ENCODE measurements at places on chromosomes 2 and 18. TPM values are rescaled to one million over a fixed set of nuclear protein-coding genes. Genes with fewer than 3 reads are reported as not detected.

MAP3K19 gene
- not detected for total RNA-seq

DNA sequence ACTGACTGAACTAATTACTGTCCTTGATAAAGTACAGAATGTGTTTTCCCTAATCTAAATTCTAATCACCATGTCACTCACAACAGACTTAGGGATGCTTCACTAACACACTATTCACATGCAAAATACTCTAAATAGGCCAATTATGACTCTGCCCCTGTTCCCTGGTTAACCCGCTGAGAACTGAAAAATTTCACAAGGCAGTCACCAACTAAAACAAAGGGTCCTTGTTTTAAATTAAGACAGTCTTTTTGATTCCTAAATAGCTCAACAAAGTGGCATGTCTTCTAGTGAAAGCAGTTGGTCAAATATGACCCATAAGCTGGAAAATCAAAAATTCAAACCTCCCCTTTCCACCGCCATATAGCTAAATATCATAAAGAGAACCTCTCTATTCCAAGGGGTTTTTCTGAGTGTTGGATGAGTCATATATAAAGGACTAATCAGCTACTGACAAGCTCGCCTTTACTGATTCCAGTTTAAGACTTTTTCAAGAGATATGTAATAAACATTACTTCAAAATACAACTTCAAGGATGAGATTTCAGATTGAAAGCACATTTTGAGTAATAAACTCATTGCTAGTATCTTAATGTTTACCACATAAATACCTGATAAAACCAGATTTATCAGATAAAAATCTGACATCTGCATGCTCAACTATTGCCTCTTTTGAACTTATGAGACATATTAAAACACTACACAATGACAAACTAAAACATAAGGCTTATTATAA, 235.8 kb downstream of the TCF4 start:
- DNase-seq, result no peak
- H3K4me3 ChIP-seq, result no peak overlapping the region
- peaks cover 6% of the 10 kb centered on the region for H3K27me3 ChIP-seq
- no peaks in the 10 kb centered on the region for H3K4me1 ChIP-seq

DNA sequence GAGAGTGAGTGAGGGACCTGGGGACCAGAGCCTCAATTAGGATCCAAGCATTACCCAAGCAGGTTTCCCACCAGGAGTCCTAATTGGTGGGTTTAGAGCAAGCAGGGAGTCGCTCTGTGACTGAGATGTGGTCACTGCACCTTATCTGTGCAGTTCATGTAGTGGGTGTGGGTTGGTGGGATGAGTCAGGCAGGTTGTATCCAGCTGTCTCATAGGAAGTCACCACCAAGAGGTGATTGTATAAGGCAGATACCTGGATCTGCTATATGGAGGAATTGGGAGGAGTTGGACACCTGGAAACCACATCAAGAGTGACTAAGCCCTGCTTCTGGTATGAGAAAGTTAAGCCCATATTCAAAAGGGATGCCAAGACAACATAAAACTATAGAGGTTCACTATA, 106.8 kb downstream of the ARHGAP28 start:
- H3K4me3 ChIP-seq, result no peak overlapping the region
- no peaks in the 10 kb centered on the region for H3K27me3 ChIP-seq
- no peaks in the 10 kb centered on the region for H3K4me1 ChIP-seq
- H3K36me3 ChIP-seq, result no peaks in the 10 kb centered on the region

GRCh38 chr2:64748147-64748546, 94.4 kb upstream of the SERTAD2 start:
- H3K4me1 ChIP-seq, result peaks cover 19% of the 10 kb centered on the region
- H3K36me3 ChIP-seq, result peaks cover 2% of the 10 kb centered on the region
- no peaks in the 10 kb centered on the region for H3K27me3 ChIP-seq
- H3K4me3 ChIP-seq, result no peak overlapping the region
- H3K27ac ChIP-seq, result no peak overlapping the region
- DNase-seq, result no peak

DNA sequence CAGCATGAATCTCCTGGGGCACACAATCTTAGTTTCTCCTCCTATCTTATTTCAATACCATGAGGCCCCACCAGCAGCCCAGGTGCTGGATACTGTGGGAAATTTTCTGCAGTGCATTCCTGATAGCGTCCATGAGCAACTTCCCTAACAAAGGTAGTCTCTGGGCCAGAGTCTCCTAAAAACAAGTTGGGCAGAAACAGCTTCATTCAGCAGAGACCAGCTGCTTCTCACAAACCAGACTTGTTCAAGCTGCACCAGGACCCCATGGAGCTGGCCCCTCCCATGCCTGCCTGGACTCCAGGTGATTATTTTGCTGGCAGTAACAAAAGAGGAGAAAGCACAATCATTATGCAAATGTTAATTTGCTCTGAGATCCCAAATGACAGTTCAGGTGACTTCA, 31.4 kb downstream of the MYO5B start:
- H3K27ac ChIP-seq, result no peak overlapping the region
- no peaks in the 10 kb centered on the region for H3K36me3 ChIP-seq
- no peak overlapping the region for H3K4me3 ChIP-seq
- H3K4me1 ChIP-seq, result no peaks in the 10 kb centered on the region

DNA sequence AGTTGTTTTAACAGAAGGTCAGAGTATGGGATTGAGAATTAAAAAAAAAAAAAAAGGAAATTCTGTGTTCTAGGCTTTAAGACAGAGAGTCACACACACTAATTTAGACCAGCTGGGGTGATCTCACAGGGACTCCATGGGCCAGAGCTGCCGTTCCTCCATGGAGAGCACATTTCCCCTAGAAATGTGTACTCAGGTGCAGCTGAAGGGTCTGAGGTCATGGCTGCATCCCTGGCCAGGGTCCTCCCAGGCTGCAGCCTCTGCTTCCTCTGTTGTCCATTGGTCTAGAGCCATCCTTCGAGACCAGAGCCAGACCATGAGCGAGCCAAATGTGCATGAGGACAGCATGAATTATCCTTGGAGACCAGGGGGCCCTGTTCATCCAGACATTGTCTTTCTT, 190.1 kb upstream of the TNP1 start:
- H3K36me3 ChIP-seq, result no peaks in the 10 kb centered on the region
- no peak overlapping the region for H3K27ac ChIP-seq
- DNase-seq, result no peak
- H3K4me3 ChIP-seq, result no peak overlapping the region

DNA sequence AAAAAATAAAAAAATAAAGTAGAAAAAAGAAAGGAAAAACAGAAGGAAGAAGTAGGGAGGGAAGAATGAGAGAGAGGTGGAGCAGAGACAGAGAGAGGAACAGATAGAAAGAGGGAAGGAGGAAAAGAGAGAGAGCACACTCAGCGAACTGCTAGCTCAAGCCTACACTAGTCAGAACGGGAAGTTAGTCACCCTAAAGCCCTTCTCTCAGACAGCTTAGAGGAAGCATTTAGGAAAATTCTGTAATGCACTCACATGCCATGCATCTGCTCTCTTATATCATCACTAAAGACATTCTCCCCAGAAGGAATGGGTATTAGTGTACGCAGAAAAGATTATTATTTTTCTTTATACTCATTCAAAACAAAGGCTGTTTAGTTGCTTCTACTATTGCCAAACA, 68.1 kb upstream of the SULT1C3 start:
- no peak overlapping the region for H3K27ac ChIP-seq
- H3K4me3 ChIP-seq, result no peak overlapping the region
- H3K27me3 ChIP-seq, result peaks cover 20% of the 10 kb centered on the region
- peaks cover 3% of the 10 kb centered on the region for H3K36me3 ChIP-seq

- H3K27me3 ChIP-seq, result peaks cover 28% of the 10 kb centered on the region
- DNase-seq, result no peak
- no peaks in the 10 kb centered on the region for H3K36me3 ChIP-seq
Measured at GRCh38 chr2:223993634-223994232, 36.5 kb downstream of the MRPL44 start.

DNA sequence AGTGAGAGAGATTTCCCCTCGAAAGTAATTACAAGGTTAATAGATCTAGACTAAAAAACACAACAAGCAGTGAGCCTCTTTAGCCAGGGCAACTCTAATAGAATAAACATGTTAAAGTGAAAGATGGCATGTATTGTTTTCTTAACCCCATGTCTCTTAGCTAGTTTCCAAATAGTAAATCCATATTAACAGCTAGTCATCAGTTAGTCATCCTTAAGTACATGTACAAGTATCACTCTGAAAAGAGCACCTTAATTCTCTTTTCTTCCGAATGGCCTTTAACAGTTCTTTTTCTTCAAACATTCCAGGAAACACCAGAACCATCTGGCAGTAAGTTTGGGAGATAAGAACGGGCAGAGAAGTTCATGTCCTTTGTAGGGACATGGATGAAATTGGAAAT, 1480.0 kb downstream of the LRP1B start:
- no peaks in the 10 kb centered on the region for H3K27me3 ChIP-seq
- no peak for DNase-seq
- H3K4me3 ChIP-seq, result no peak overlapping the region
- H3K4me1 ChIP-seq, result no peaks in the 10 kb centered on the region

All from T-helper 17 cell (primary cell).